Stimulated activated CD8-positive, alpha-beta memory T cell treated with anti-CD3 and anti-CD28 coated beads, Interleukin-15, amount 100 ng/mL, for 1 hour (primary cell): ENCODE measurements at places on chromosomes 3 and 15.

- DNase-seq = no peak
These were observed 352 bp downstream of the CHRD start for GRCh38 chr3:184380185-184380626.

DNA sequence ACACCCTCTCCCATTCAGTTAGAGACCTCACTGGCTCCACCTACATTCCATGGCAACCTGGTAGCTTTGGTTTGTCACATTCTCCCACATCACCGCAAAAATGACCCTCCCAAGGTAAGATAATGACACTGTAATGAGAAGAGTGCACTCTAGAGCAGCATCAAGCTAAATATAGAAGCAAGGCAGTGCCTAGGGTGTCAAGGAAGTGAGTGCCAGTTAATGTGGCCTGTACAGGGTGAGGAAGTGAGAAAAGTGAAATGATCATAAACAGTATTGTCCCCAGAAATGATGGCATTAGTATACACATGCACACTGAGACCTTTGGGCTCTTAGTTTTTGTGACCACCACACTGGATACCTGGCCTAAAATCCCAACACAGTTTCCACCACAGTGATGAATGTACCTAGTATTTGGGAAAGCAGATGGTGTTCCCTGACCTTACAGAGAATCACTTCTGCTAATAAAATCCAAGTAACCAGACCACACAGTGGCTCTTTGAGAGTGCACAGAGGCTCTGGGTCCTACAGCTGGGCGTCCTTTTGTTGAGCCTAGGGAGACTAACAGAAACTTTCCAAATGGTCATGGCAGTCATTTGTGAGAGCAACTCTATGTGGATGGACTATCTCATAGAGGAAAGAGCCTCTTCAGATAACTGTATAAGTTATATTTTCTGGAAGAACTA, 106.6 kb downstream of the ARPP21 start:
- no peak for DNase-seq

DNA sequence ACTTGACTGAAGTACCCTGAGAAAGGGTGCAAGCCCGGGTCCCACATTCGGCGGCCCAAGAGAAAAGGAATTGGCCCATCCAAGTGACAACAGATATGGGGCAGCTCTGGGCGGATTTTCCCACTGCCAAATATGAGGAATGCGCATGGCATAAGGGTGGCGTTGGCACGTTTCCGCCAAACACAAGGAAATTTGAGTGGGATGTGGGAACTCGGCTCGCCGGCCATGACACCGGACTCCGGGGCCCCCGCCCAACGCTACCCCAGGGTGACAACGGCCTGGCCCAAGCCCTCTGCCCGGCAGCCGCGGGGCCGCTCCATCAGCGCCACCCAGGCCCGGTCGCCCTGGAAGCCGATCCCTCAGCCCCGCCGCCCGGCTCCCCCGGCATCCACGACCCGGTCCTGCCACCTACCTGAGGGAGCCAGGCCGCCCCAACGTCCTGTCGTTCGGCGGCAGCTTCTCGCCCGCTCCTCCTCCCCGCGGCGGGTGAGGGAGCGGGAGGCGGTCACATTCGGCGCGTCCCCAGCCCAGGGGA, 449 bp downstream of the RAF1 start:
- DNase-seq = no peak

DNA sequence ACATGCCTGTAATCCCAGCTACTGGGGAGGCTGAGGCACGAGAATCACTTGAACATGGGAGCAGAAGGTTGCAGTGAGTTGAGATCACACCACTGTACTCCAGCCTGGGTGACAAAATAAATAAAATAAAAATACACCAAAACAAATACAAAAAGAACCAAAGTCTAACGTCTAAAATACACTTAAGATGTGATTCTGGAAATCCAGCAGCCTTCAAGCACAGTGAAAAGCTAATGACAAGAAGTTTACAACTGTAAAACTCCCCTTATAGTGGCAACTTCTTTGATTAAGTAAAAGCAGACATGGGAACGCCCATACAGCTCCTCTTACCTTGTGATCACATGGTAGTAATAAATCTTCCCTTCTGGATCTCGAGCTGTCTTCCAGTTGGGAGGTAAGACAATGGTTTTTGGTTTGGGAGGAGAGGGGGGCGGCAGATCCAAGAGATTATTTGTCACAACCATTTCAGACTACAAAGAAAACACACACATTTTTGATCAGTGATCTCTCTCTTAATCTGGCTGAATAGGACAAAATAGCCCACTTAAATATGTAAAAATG, 62.8 kb downstream of the NBEAL2 start:
- no peak for DNase-seq

- DNase-seq = no peak
These were observed 314.0 kb downstream of the ERC2 start for GRCh38 chr3:56154297-56154696.

- no peak for DNase-seq
These were observed 40.9 kb downstream of the PHLDB2 start for GRCh38 chr3:111899966-111900365.

- DNase-seq = no peak
These were observed 20.7 kb downstream of the PPP1R2 start for GRCh38 chr3:195522254-195523023.

DNA sequence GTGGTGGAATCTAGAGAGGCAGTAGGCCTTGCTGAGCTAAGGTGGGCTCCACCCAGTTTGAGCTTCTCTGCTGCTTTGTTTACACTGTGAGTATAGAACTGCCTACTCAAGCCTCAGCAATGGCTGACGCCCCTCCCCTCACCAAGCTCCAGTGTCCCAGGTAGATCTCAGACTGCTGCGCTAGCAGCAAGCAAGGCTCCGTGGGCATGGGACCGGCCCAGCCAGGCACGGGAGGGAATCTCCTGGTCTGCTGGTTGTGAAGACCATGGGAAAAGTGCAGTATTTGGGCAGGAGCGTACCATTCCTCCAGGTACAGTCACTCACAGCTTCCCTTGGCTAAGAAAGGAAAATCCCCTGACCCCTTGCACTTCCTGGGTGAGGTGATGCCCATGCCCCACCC, 407.1 kb downstream of the ZPLD1 start:
- no peak for DNase-seq

GRCh38 chr15:29936353-29937049, 114.2 kb upstream of the TJP1 start:
- DNase-seq = no peak
